ENCODE measurements at places on chromosomes 3 and 15.
A peak's percentile ranks its signal among the peaks of the same experiment; 100 is the strongest.

- no peak for DNase-seq
Observed at GRCh38 chr3:54556630-54557029, 371.2 kb downstream of the LRTM1 start.

GRCh38 chr15:82641129-82641798, 5.9 kb downstream of the CPEB1 start:
- no peak for DNase-seq

DNA sequence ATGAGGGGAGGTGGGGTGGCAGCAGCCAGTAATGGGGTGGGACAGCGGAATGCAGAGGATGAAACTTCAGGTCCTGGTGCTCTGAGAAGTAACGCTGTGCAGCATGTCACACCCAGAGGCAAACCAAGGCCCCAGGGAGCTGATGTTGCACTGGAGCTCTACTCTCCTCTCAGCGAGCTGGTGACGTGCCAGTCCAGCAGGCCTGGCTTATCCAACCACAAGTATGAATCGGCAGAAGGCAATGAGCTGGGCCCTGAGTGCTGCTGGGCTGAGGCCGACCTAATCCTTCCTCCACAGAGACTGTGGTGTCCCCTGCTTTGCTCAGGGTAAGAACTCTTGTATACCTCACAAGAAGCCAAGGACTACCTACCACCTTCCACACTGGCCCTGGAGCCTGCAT, 30.5 kb downstream of the CD86 start:
- DNase-seq, result no peak

DNA sequence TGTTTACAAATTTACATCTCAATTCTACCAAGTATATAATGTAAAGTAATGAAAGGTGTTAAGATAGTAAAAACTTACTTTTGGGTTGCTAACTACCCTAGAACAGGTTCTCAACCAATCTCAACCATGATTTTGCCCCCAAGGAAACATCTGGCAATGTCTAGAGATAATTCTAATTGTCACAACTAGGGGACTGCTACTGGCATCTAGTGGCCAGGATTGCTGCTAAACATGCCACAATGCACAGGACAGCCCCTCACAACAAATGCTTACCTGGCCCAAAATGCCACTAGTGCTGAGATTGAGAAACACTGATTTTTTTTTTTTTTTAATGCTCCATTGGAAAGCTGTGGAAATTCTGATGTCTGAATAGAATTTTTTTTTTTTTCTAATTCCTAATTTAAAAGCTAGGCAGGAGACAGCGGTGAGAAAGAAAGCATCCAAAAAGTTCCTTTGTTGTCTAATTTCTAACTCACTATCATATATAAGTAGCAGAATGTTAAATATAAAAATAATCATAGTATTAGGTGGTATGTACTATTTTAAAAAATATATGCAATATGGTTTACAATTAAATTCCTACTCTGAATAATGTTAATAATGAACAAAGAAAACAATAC, 81.5 kb downstream of the TJP1 start:
- DNase-seq, result no peak

- DNase-seq, result no peak
Observed at GRCh38 chr3:4387210-4388204, 79.6 kb downstream of the SUMF1 start.

DNA sequence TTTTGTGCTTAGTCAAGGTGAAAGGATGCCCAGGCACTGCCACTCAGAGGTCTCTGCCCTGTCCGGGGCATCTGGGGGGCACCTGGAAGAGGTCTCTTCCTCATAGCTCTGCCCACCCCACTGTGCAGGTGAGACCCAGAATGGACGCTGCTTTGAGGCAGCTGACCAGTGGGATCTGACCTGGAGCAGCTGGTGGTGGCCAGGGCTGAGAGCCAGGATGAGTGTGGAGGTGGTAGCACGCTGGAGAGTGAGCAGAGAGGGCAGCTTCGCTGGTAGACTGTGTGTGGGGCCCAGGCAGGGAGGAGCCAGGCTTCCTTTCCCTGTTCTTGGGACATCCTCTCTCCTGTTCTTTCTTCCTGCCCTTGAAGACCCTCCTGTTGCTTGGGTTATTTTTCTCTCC, 32.2 kb upstream of the PLA2G4E start:
- DNase-seq, result no peak

DNA sequence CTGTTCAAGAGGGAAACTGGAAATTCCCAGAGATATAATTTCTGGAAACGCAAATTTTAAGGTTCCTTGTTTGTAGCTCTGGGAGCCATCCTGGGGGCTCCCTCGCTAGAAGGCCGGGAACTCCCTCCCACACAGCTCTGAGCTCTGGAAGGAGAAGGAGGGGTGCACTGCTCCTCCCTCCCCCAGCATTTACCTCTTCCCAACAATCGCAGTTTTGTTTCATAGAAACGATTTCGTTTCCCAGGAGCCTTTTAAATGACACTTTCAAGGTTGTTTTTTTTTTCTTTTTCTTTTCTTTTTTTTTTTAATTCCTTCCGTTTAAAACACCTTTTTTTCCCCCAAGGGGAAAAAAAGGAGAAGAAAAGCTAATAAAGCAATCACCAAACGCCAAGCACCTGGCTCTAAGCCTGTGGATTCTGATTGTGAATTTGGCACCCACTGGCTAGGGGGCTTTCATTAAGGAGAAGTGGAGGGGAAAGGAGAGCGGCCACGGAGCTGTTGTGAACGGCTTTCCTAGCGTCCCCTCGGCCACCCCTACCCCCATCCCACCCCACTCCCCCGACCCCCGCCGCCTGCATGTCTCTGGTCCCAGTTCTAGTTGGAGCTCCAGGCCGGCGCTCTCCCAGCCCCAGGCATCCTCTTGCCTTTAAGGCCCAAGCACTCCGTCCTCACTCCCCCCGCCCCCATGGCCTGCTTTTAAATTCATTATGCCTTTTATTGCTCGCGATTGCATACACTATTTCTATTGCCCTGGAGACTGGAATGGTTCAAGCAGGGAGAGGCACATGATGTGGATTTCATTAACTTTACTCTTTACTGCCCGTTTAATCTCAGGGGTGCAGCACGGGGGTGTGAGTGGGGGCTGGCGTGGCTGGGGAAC, 13.6 kb upstream of the CCDC33 start:
- DNase-seq, result no peak

GRCh38 chr15:47507221-47507985, 209.9 kb upstream of the SEMA6D start:
- no peak for DNase-seq

DNA sequence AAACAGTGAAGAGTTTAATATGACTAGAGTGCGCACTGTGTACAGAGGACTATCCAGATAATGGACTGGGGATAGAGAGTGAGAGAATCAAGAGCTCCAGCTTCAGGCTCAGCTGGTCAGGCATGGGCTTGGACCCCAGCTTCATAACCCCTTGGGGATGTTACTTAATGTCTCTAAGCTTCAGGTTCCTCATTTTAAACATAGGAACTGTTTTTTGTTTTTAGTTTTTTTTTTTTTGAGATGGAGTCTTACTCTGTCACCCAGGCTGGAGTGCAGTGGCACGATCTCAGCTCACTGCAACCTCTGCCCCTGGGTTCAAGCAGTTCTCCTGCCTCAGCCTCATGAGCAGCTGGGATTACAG, 9.9 kb upstream of the BRPF1 start:
- no peak for DNase-seq

DNA sequence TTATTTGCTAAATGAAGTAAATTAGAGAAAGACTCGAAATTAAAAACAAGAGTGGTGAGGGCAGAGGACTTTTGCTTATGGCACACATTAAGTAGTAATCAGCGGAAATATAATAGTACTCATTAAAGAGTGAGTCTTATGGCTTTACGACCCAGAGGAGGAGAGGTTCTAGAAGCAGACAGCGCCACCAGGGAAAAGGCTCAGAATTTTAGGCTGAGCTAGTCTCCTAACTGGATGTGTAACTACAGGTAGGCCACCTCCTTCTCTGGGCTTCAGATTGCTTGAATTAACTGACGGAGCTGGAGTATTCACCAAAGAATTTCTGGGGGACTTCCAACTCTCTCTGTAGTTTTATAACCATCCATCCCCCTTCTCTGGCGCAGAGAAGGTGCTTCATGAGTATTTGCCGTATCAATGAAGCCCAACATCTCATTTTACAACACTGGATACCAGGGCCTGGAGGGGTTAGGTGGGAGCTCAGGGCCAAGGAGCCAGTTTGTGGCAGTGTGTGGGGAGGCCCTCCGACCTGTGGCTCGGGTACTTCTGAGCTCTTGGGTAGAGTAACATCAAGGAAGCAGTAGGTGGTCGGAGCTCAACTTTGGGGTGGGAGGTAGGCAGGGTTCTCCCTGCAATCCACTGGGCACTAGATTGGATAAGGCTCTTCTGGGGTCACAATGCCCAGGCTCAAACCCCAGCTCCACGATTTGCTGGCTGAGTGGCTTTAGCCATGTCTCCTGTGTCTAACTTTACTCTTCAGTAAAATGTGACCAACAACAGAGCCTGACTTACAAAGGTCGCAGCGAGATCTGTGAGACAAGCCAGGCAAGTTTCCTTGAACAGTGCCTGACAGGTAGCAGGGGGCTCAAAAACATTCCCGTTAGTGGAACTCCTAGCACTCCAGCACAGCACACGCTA, 1.1 kb downstream of the CHCHD4 start:
- peak; percentile 14 for DNase-seq

DNA sequence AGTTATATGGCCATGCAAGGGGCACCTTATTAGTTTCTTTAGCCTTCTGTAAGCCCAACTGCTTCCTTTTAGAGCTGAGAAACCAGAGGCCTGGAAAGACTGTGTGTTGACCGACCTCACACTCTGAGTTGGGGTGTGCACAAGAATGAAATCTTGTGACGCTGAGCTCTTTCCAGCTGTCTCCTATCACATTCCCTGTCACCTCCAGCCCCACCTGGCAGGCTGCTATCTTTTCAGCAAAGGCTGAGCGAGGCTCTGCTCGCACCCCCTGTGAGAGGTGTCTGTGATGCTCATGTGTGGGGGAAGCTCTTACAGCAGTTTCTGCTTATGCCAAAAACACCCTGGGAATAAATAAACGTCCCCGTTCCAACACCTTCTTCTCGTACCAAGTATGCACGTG, 27.0 kb upstream of the LPP start:
- DNase-seq, result no peak

DNA sequence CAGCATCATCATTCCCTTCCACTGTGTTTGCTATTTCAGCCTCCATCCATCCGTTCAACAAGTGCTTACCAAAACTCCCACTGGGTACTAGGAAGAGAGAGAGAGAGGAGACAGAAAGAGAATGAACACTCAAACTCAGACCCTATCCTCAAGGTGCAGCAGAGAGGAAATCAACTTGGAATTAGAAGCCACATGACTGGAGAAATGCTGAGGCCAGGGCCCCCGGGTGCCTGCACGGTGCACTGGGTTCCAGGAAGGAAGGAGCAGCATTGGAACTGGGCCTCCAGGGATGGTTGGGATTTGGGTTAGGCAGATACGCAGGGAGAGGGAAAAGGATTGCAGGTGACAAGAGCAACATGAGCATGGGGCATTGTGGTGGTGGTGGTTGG, 30.0 kb downstream of the CORO2B start:
- DNase-seq, result no peak

DNA sequence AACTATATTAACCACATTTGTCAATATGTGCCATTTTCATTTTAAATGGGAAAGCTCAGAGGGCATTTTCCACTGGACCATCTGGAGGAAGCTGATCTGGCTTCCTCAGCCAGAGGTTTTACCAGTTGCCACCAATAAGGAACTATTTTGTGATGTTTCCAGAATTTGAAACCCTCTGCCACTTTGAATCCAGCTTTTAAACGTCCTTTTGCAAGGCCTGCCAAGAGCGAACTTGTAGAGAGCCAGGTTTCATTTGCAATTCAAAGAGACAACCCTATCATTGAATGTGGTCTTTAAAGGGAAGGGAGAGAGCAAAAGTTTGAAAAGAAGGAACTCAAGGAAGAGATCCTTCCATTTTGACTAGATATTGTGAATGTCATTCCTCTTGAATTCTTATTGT, 123.3 kb upstream of the CHL1 start:
- DNase-seq, result no peak

DNA sequence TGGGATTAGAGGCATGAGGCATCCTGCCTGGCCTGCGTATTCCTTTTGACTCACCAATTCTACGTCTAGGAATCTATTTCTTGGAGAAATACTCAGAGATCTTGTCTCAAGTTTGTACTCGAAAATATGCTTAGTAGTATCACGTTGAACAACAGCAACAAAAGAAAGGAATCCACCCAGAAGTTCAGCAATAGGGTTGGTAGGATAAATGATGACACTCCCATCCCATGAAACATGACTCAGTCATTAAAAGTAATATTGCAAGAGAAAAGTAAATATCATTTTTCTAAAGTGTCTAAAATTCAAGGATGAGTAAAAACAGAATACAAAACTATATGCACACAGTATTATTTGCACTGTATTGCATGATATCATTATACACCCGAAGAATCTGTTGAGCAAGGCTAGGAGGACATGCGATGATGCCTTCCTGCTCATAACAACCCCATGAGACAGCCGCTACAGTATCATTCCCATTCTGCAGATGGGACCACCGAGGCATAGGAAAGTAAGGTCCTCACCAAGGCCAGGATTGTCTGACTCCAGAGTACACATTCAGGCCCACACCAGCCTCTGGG, 61.5 kb downstream of the SLC6A1 start:
- no peak for DNase-seq

- DNase-seq, result peak; percentile 27
Observed at GRCh38 chr15:67042551-67043142, 22.8 kb upstream of the SMAD3 start.

GRCh38 chr15:67059127-67059553, 6.3 kb upstream of the SMAD3 start:
- DNase-seq, result no peak

DNA sequence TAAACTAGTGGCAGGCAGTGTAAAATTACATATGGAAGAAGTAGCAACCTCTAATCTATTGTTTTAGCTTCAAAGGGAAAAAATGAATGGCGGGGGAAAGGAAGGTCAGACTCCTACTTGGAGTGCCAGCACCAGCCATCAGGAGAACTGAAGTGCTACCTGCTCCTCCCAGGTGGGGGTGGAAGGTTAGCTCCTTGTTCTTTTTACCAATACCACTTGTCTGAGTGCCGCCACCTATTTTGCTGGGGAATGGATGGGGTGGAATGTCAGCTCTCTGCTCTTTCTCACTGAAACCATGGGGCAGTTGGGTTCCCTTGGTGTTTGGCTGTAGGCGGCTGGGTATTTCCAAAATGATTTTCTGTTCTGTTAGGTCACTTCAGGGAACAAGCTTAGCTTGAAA, 428.7 kb upstream of the EPHA3 start:
- no peak for DNase-seq

DNA sequence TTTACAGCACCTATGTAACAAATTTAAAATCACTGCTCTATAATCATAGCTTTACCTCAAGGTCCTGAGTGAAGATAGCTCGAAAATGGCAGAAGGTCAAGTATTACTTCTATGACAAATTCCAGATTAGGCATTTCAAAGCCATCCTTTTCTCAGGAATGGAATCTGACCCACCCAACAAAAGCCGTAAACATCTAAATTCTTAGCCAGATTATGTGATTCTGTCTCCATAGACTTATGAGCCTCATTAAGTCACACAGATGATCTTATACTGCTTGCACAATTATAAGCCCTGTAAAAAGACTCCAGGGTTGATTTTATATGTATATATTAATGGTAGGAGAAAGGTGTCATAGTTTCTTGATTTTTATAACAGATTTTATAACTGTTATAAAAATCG, 56.9 kb downstream of the CEP152 start:
- no peak for DNase-seq

GRCh38 chr3:177553579-177553978, 356.3 kb upstream of the TBL1XR1 start:
- DNase-seq, result no peak
